ENCODE measurements at places on chromosomes 6 and 20. TPM values are rescaled to one million over a fixed set of nuclear protein-coding genes. Genes with fewer than 3 reads are reported as not detected.

LY6G6F gene
- total RNA-seq: not detected

BCLAF1 gene
- total RNA-seq: 275 TPM

HLA-DOA gene
- total RNA-seq: not detected

MCCD1 gene
- not detected for total RNA-seq

NRSN2 gene
- 43.1 TPM for total RNA-seq

DNA sequence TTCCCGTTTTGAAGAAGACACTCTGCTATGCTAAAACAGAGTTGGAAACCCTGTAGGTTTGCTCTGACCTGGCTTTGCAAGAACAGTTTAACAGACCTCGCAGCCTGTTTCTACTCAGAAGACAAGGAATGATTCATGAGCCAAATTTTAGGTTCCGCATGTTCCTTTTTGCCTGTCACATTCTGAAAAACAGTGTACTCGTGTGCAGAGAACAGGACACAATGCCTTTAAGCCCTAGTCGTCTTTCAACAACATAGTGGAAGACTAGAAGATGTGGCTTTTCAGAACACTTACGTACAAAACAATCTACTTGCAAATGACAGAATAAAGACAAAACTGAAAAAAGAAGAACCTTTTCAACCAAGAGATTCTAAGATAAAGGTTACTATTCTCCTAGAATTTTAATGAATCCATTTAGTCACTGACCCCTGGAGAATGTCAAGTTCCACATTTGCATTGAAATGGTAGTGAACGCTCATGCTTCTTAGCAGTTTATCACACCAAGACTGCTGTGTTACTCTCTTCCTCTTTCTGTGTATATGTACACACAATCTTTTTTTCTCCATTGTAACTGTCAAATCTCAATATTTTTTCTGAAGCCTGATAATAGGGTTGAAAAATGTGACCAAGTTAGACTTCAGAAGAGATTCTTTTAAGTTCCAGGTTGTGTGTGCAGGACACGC is 220.7 kb upstream of the NRSN1 start:
- no peak for DNase-seq
- H3K36me3 ChIP-seq: no peaks in the 10 kb centered on the region
- H3K27ac ChIP-seq: no peak overlapping the region
- no peaks in the 10 kb centered on the region for H3K4me1 ChIP-seq
- H3K27me3 ChIP-seq: no peaks in the 10 kb centered on the region

DNA sequence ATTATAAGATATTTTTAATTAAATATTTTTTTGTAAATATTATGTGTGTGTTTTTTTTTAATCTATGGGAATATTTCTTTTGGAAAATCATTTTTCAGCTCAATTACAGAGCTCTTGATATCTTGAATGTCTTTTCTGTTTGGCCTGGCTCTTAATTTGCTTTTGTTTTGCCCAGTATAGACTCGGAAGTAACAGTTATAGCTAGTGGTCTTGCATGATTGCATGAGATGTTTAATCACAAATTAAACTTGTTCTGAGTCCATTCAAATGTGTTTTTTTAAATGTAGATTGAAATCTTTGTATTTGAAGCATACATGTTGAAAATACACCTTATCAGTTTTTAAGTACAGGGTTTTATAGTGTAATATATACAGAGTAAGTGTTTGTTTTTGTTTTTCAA is 2.6 kb downstream of the ID4 start:
- H3K4me1 ChIP-seq: peaks cover 34% of the 10 kb centered on the region
- no peak for DNase-seq
- H3K27me3 ChIP-seq: peaks cover 57% of the 10 kb centered on the region
- H3K27ac ChIP-seq: no peak overlapping the region
- H3K36me3 ChIP-seq: peaks cover 14% of the 10 kb centered on the region
- no peak overlapping the region for H3K4me3 ChIP-seq

- H3K27ac ChIP-seq: no peak overlapping the region
- H3K36me3 ChIP-seq: no peaks in the 10 kb centered on the region
- DNase-seq: no peak
- H3K27me3 ChIP-seq: no peaks in the 10 kb centered on the region
Measured at GRCh38 chr6:89273816-89274215, 41.3 kb downstream of the GABRR2 start.

GRCh38 chr20:20664795-20665589 is 47.5 kb downstream of the RALGAPA2 start:
- no peak overlapping the region for H3K27ac ChIP-seq
- H3K4me1 ChIP-seq: no peaks in the 10 kb centered on the region
- H3K4me3 ChIP-seq: no peak overlapping the region

DNA sequence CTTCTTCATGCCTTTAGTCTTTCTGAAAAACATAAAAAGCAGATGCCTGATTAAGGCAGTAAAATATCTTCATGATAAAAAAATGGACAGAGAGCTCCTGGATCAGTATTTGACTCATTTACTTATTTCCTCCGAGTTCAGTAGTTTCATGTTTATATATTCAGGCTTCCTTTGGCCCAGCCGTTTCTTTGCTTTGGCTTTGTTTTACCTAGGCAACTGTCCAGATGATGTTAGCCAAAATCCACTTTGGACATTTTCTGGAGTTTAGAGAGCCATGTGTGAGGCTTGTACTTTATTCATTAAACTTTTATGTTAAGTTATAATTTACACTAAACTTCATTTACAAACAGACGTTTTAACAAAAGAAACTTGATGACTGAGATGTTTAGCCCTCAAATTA is 307.1 kb upstream of the RSPO3 start:
- no peak overlapping the region for H3K4me3 ChIP-seq
- H3K27ac ChIP-seq: no peak overlapping the region
- peaks cover 15% of the 10 kb centered on the region for H3K4me1 ChIP-seq
- H3K36me3 ChIP-seq: no peaks in the 10 kb centered on the region

DNA sequence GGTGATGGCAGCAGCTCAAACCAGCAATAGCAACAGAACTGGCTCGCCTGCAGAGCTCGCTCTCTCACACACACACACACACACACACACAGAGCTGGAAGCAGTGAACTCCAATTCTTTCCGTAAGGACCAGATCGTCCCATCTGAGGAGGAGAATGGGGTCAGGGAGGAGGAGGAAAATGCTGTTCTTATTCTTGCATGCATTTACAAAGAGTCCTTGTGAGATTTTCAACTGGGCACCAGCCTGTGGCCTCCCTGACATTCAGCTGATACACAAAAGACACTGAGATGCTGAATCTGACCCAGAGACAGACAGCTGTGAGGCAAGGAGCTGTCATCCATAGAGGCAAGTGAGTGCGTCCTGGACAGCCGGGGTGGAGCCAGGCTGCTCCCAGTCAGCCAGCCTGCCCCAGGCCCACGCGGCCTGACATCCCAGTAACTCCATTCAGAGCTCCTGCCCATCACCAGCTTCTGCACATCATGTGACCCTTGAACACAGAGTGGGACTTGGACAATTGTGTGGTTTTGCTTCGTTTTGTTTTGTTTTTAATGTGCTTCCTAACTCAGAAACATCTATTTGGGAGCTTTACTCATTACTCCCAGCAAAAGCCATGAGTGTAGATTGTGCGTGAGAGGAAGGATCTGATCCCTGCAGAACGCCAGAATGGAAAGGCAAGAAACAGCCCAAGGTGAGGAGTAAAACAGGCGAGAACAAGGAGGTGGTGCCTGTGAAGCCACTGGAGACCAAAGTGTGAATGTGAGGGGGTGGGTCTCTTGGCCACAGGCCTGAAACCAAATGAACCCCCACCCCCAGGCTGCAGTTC is 2.1 kb downstream of the SERPINB9 start:
- no peak overlapping the region for H3K4me3 ChIP-seq
- H3K27me3 ChIP-seq: no peaks in the 10 kb centered on the region

- no peak overlapping the region for H3K27ac ChIP-seq
- no peaks in the 10 kb centered on the region for H3K4me1 ChIP-seq
- H3K27me3 ChIP-seq: peaks cover 23% of the 10 kb centered on the region
- H3K4me3 ChIP-seq: no peak overlapping the region
Measured at GRCh38 chr20:59207235-59207634, 43.6 kb downstream of the ZNF831 start.

- H3K27ac ChIP-seq: no peak overlapping the region
- no peaks in the 10 kb centered on the region for H3K4me1 ChIP-seq
- H3K27me3 ChIP-seq: no peaks in the 10 kb centered on the region
Measured at GRCh38 chr6:74128536-74128935, 432.5 kb downstream of the CD109 start.

- no peaks in the 10 kb centered on the region for H3K36me3 ChIP-seq
- H3K4me3 ChIP-seq: no peak overlapping the region
- no peaks in the 10 kb centered on the region for H3K27me3 ChIP-seq
- H3K27ac ChIP-seq: no peak overlapping the region
Measured at GRCh38 chr20:63490416-63490815, 8.5 kb downstream of the EEF1A2 start.

DNA sequence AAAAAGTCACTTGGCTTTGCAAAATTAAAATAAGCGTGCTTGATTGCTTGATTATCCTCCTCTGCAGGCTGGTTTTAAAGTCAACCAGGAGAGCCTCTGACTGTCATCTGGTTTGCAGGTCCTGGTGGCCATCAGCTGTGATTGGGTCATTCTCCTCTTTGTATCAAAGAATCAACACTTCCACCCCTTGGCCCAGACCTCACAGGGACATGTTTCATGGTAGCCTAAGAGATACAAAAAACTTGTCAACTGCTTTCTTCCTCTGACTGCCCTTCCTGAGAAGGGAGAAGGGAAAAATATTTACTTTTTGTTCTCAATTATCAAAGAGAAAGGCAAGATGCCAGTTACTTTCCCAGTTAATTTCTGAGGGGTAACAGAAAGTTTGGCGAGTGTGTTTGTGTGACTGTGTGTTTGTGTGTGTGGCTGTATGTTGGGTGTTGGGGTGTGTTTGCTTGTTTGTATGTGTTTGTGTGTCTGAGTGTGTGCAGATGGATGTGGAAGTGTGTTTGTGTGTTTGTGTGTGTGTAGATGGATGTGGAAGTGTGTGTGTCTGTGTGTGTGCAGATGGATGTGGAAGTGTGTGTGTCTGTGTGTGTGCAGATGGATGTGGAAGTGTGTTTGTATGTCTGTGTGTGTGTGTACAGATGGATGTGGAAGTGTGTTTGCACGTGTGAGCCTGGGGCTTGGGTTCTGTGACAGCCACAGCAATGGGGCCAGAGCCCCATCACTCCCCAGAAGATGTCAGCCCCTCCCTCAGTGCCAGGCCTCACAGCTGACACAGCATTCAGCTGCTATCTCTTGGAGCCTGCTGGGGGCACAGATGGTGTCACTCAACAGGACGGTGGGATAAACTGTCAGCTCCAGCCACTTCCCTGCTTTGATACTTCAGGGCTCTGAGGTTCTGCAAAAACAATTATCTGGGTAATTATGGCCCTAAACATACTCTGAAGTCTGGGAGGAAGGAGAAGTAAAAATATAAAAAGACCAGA is 98.6 kb upstream of the RNF24 start:
- no peaks in the 10 kb centered on the region for H3K27me3 ChIP-seq
- DNase-seq: no peak
- H3K4me1 ChIP-seq: no peaks in the 10 kb centered on the region
- H3K4me3 ChIP-seq: no peak overlapping the region
- H3K36me3 ChIP-seq: no peaks in the 10 kb centered on the region

DNA sequence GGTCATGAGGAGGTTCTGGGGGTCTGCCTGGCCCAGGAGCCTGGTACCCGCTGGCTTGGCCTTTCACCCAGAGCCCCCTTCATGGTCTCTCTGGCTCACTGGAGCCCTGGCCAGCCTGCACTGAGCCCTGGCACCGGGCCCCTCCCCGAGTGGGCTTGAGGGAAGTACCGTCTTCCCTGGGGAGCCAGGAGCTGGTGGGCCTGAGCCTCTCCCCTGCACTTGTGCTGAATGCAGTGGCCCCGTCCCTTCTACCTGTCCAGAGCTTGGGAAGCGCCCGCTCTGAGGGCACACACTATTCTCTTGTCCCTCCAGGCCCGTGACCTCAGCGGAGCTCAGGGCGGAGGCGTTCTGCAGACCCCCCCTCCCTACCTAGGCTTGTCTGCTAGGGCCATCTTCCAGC is 62.2 kb downstream of the TCP11 start:
- H3K27me3 ChIP-seq: no peaks in the 10 kb centered on the region
- no peaks in the 10 kb centered on the region for H3K4me1 ChIP-seq
- DNase-seq: no peak
- H3K4me3 ChIP-seq: no peak overlapping the region
- H3K27ac ChIP-seq: no peak overlapping the region

GRCh38 chr6:169782966-169783365 is 31.5 kb downstream of the ERMARD start:
- no peak overlapping the region for H3K4me3 ChIP-seq
- H3K4me1 ChIP-seq: peaks cover 5% of the 10 kb centered on the region
- no peak overlapping the region for H3K27ac ChIP-seq
- H3K27me3 ChIP-seq: no peaks in the 10 kb centered on the region
- DNase-seq: no peak

Data from SJSA1 (cell line).